ENCODE measurements at places on chromosomes 16 and 17.

GRCh38 chr17:42182927-42183734 is 2.1 kb downstream of the HCRT start:
- no peak for DNase-seq

DNA sequence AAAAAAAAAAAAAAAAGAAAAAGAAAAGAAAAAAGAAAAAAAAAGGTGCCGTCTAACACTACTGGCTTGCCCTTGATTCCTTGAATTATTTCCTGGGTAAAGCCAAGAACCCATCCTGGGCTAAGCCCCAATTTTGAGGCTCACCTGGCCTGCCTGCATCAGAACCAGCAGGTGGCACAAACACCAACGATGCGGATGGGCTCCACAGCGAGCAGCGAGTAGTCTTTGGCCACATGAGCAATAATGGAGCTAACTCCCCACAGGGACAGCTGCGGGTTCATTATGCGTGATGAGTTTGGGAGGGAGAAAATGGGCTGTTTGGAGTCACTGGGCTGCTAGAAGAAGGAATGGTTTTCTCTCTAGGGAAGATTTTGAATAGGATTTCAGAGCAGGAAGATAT is 91.1 kb downstream of the ASIC2 start:
- no peak for DNase-seq

DNA sequence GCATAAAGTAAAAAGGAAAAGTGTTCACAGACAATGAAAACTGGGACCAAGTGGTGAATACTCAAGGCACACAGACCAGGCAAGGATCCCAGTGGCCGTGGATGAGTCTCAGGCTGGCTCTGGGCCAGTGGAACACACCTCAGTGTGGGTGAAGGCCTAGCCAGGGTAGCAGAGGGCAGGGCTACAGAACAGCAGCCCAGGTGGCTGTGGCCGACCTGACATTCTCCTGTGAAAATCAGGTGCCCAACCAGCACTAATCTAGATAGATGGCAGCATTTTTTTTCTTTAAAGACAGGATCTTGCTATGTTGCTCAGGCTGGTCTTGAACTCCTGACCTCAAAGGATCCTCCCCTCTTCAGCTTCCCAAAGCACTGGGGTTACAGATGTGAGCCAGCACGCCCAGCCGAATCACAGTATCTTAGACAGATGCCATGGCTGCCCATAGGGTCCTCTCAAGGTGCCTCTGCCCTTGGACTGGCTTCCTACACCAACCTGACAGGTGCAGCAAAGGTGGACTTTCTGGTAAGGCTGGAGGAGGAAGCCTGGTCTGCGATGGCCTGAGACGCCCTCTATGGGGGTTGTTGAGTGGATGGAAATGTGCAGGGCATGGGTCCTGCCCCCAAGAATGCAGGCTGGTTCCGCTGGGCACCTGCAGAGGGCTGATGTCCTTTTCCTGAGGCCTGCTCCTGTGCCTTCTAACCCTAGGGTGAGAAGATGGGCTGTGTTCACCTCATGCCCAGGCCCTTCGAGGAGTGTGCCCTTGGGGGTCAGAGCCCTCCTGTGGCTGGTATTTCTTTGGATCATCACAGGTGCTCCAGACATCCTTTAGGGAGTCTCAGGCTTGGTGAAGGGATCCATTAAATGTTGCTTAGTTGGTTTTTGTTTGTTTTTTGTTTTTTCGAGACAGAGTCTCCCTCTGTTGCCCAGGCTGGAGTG is 3.8 kb upstream of the P4HB start:
- DNase-seq, result no peak

DNA sequence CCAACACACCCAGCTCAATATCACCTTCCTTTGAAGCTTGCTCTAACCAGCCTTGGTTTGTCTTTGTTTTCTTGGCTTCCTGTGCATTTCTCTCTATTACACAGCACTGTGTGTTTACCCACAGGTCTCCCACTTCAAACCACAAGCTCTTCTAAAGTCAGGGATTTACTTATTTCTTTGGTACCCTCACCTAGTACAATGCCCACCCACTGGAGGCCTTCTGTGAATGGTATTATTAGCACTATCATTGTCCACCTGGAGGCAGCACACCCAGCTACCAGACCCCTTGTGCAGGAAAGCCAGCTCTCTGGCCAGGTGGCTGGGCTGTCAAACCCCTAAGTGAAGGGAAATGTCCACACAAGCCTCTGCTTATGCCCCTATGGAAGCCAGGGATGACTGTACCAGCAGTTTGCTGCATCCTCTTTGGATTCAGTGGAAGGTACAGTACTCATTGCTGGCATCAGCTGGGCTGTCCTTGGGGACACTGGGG is 9.4 kb upstream of the TOP2A start:
- no peak for DNase-seq

GRCh38 chr16:27286451-27286850 is 17.9 kb upstream of the NSMCE1 start:
- DNase-seq, result no peak

DNA sequence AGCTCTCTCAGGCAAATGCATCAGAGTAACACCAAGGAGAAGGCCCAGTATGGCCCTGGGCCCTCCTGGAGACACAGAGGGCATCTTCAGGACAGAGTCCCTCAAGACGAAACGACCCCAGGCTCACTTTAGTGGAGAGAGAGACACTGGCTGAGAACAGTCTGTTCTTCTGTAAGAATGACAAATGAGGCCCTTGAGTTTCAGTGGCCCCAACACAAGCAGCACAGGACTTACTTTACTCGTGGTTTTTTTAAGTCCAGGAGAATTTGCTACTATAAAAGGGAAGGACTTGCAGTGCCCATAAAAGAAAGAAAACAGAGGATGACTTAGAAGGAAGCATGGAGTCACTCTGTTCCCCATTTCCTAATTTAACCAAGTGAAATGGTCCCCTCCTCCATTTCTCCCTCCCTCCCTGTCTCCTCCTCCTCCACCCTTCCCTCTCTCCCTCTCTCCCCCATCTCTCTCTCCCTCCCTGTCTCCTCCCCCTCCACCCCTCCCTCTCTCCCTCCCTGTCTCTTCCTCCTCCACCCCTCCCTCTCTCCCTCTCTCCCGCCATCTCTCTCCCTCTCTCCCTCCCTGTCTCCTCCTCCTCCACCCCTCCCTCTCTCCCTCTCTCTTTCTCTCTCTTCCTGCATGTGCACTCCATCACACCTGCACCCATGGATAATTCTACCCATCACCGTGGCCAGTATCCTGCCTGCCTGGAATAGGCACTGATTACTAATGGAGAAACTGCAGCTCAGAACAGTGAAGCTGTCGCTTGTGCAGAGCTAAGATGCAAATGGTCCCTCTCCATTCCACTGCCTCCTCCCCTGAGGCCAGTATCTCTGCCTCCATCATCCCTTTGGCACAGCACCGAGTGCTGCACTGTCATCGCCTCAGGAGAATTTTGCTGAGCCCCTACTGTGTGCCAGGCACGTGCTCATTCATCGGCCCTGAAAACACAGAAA is 47.3 kb upstream of the RBFOX3 start:
- DNase-seq, result no peak

- no peak for DNase-seq
Measured at GRCh38 chr17:73302189-73302588, 9.6 kb downstream of the CDC42EP4 start.

- no peak for DNase-seq
Measured at GRCh38 chr17:9023392-9024218, 2.3 kb downstream of the NTN1 start.

DNA sequence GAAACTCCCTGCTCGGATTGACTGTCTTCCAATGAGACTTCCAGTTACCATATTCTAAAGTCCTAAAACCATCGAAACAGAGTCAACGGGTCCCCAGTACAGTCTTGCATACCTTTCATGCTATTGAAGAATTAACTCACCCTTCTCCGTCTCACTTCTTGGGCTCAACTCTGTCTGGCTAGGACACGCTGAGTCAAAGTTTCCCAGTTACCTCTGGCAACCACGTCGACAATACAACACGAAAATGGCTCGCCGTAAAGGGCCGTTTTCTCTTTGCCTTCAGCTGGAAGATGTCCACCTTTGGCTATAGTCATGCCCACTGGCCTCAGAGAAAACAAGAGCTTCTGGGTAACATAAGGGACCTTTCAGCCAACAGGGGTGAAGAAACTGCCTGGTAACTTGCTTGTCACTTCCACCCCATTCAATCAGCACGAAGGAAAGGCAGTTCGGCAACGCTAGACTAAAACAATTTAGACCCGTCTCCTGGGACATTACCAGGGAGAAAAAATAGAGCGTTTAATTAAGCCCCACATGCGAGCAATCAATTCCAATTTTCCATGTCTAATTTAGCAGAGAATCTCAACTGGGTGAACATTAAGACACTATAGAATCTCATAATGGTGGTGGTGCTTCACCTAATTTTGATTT is 21.5 kb downstream of the KCNG4 start:
- DNase-seq, result no peak

DNA sequence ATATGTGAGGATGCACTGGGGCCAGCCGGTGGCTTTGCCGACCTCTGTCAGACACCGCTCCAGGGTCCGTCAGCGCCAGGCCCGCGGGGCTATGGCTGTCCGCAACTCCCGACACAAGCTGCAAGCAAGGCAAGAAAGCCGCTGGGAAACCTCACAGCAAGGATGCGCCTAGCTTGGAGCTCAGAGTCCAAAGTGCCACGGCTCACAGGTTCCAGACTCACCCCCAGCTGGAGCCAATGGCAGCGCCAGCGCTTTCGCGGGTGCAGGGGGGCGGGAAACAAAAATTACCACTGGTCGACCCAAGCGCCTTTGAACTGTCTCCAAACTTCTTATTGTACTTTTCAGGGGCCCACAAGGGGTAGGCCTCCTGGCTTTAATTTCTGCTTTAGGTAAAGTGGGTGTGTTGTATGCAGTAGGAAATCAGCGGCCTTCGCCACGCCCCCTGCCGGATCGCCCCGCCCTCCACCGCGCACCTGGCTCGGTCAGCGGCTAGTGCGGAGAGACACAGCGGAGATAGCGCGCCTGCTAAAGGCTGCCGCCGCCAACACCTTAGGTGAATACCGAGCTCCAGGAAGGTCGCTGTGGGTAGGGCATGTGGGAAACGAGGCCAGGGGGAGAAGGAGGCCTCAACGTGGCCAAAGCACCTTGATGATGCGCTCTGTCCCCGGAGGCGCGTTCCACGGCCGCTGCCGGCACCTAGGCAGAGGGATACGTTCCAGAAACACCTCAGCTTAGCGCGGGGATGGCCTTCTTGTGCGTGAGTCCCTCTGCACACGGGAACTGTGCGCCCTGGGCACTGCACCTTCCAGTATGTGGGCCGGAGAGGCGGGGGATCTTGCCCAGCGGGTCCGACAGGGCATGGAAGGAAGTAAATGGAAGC is 61.0 kb upstream of the RBL2 start:
- DNase-seq, result no peak

- peak; percentile 76 for DNase-seq
Measured at GRCh38 chr17:64016231-64016784, 4.1 kb downstream of the ICAM2 start.

DNA sequence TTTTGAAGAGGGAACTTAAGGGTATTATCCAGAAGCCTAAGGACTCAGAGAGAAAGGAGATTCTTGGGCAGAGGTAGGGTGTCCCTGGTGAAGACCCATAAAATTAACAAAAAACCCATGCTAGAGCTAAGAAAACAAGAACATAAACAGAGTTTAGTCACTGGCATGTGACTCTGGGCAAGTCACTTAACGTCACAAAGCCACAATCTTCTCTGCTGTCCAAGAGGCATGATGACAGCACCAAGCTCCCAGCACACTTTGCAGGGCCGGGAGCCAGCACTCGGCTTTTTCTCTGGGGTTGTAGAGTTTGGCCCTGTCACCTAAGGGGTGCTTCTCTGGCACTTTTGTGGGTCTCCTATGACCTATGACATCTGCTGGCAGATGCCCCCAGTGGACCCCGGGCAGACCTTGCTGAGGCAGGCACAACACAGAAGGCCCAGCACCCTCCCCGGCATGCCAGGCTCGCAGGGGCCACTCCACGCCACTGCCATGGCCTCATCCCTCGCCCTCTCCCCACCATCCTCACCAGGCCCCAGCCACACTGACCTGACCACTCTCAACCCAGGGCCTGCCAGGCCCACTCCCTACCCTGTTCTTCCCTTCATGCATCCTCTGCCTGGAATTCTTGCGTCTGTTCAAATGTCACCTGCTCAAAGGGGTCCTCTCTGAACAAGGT is 69.8 kb downstream of the DYNLRB2 start:
- DNase-seq, result peak; percentile 16

DNA sequence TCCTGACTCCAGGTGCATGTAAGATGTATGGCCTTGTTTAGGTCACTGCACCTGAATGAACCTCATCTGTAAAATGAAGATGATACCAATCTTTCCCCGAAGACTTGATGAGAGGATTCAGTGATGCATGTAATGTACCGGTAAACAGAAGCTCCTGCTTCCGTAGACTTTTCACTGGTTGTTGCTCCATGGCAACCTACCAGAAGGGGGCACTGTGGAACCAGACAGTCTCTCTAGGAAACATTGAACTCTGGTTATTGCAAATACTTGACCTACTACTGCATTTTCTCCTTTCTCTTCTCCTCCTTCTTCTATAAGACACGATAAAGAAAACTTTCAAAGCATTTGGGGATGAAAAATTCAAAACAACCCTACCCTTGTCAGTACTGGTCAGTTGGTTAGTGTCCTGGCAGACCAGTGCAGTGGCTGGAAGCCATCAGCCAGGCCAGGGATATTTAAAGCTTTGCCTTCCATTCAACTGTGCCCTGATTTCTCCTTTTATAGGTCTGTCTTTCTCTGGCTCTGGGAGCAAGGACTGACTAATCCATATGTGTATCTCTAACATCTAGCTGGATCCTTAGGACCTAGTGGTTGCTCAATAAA is 667.4 kb upstream of the SALL1 start:
- DNase-seq, result peak; percentile 19

- no peak for DNase-seq
Measured at GRCh38 chr17:60594734-60595133, 5.3 kb upstream of the PPM1D start.

GRCh38 chr16:70800311-70800710 is 647 bp downstream of the VAC14 start:
- peak; percentile 39 for DNase-seq

- DNase-seq, result no peak
Measured at GRCh38 chr16:70779361-70779760, 21.6 kb downstream of the VAC14 start.

- no peak for DNase-seq
Measured at GRCh38 chr16:85350146-85350728, 238.0 kb upstream of the CIBAR2 start.

DNA sequence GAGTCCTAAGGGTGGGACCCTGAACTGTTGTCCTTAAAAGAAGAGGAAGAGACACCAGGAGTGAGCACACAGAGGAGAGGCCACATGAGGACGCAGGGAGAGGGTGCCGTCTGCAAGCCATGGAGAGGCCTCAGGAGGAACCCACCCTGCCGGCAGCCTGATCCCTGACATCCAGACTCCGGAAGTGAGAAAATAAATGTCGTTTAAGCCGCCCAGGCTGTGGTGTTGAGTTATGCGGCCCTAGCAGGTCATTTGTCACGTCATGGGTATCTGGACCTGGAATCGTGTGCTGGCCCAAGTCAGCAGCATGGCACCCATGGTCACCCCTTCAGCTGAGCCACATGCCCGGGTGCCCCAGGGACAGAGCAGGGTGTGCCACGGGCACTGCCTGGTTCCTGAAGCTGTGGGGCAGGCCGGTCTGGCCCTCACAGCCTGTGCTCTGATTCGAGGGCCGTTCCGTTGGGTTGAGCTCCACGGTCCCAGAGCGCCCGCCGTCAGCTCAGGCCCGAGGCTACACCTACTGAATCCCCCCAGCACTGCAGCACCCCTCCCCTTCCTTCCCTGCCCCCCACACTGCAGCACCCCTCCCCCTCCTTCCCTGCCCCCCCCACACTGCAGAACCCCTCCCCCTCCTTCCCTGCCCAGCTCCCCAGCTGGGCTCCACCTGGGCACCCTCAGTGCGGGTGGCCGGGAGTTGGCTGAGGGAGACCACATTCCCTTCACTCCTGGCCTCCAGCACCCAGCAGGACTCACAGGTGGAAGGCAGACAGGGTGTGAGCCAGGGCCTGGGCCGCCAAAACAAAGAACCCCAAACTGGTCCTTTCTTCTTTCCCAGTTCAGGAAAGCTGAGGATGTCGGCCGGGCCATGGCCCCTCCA is 2.7 kb upstream of the CCDC57 start:
- DNase-seq, result peak; percentile 17

Measured in OCI-M1 (cell line).